Occipital lobe (tissue), 3 donors: ENCODE measurements at places on chromosomes 1 and 21.

GRCh38 chr21:31287201-31287600 lies 56.9 kb downstream of the TIAM1 start:
- DNase-seq: no peak

GRCh38 chr1:169964206-169964605 lies 70.5 kb upstream of the SCYL3 start:
- no peak for DNase-seq

- DNase-seq: no peak
Measured at GRCh38 chr21:34110594-34111202, 37.3 kb downstream of the MRPS6 start.

DNA sequence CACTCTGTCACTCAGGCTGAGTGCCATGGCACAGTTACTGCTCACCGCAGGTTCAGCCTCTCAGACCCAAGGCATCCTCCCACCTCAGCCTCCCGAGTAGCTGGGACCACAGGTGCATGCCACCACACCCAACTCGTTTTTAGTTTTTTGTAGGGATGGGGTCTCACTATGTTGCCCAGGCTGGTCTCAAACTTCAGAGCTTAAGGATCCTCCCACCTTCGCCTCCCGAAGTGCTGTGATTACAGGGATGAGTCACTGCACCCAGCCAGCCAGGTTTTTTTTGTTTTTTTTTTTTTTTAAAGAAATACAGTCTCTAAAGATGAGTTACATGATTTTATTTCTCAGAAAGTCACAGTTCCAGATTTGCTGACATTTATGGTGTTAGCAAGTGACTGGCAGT lies 29.0 kb downstream of the BACE2 start:
- no peak for DNase-seq
